Right lung (tissue), 10 donors: ENCODE measurements at places on chromosomes 3 and 15. TPM values are rescaled to one million over a fixed set of nuclear protein-coding genes. Genes with fewer than 3 reads are reported as not detected.
A peak's percentile ranks its signal among the peaks of the same experiment; 100 is the strongest.

Gene HCLS1
- polyA plus RNA-seq: 6.4 TPM

Gene ATP13A4
- 62.9 TPM for polyA plus RNA-seq

Gene TMEM158
- polyA plus RNA-seq: 3.4 TPM

Gene MST1R
- polyA plus RNA-seq: 6.2 TPM

Gene DTX3L
- polyA plus RNA-seq: 18.2 TPM

Gene IQSEC1
- polyA plus RNA-seq: 21.7 TPM

Gene KIF7
- polyA plus RNA-seq: 12.3 TPM

Gene TMEM108
- 55.5 TPM for polyA plus RNA-seq

- DNase-seq: no peak
These were observed 25.4 kb upstream of the TSEN2 start for GRCh38 chr3:12458901-12459300.

GRCh38 chr15:84570164-84570735, 30.6 kb upstream of the ZSCAN2 start:
- DNase-seq: peak; percentile 62

- DNase-seq: no peak
These were observed 8.5 kb downstream of the HTR3D start for GRCh38 chr3:184040010-184040409.

DNA sequence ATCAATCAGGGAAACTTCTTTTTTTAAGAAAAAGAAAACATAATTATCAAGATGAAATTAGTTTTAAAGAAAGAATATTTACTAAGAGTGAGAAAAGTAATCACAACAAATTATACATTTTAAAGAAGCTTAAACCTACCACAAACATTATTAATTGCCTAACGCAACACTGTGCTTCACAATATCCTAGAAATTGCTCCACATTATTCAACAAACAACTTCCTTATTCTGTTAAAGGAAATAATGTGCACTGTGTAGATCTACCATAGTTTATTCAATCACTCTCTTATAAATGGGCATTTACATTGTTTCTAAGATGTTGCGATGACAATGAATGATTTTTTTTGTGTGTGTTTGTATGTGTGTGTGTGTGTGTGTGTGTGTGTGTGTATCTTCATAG, 525.9 kb upstream of the KCNMB2 start:
- DNase-seq: no peak

GRCh38 chr15:27846722-27847395, 252.3 kb downstream of the OCA2 start:
- no peak for DNase-seq

- no peak for DNase-seq
These were observed 44.8 kb upstream of the GNB5 start for GRCh38 chr15:52236013-52236412.

DNA sequence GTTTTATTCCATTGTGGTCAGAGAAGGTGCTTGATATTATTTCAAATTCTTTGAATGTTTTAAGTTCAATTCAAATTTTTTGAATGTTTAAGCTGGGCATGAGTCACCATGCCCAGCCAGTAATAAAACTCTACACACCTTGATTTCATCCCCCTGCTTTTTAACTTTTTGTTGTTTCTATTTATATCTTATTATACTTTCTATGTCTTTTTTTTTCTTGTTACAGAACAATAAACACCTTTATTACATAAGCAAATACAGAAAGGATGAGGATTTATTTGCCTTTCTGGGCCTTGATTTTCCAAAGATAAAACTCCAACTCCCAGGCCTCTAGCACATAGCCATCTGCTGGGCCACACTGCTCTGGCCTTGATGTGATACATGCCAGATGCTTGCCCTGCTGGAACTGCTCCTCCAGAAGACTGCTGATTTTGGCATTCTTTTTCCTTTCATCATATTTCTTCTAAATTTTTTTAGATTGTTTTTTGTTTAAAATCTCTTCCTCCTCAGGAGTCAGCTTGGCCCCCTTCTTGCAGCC, 14.0 kb downstream of the DNAH12 start:
- no peak for DNase-seq

- no peak for DNase-seq
These were observed 58.2 kb upstream of the NR2C2 start for GRCh38 chr3:14889205-14889604.

GRCh38 chr3:50190936-50191660, at the start of gene GNAT1:
GNAT1 (plus strand) TSS chr3:50191610; CDS start chr3:50191726, 116 bp downstream.
- DNase-seq: no peak

DNA sequence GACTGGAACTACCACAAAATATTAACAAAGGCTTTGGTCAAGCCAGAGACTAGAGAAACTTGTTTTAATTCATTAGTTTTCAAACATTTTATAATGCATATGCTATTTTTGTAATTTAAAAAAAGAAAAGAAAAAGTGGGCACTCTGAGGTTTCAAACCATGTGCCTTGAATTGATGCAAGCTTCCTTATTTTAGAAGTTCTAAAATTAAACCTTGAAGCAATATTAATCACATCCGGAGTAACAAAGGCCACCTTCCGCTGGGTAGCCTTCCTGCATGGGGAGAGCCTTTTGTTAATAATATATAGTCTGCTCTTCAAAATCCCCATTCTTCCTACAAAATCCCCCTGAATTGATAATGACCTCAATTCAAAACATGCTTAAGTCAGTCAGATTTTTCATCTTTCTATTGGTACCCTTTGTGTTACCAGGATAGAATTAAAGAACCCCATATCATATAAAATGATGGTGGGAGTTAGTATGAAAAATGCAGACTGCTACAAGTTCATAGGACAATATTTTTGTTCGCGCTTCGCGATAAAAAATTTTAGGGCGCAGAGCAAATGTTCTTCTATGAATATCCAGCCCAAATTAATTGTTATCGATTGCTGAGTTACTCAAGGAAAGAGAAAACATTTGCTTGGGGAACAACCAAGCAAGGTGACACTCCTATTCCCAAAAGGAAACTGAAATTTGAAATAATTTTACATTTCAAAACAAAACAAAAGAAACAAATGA, 30.6 kb downstream of the LDHAL6B start:
- DNase-seq: no peak

- DNase-seq: no peak
These were observed 17.4 kb downstream of the SLC6A1 start for GRCh38 chr3:11009898-11010297.

DNA sequence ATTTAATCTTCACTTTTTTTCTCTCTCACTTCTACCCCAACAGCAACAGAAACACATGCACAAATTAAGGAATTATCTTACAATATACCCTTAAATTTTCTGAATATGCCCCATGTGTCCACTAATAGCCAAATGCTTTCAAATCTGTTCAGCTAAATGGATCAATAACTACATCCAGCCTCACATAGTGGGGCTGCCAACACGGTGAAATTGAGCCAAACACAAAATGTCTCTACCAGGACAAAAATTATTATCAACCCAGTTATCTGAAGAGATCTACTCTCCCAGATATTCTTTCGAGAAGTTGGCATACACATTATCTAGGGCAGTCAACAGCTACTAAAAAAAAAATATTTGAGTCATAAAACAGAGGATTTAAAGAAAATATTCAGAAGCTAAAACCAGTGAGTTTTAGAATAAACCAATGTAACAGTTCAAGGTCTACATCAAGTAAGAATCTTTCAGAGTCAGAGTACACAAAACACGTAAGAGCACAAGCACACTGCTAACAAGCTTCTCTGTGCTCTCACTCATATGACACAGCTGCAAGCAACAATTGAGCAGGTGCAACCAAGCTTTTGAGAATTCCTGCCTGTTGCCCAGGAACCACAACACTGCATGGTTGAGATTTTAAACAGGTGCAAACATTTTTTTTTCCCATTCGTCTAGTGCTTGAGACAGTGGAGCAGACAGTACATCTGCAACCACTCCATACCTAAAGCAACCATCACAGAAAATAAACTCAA, 247.7 kb downstream of the ZBTB20 start:
- DNase-seq: no peak

DNA sequence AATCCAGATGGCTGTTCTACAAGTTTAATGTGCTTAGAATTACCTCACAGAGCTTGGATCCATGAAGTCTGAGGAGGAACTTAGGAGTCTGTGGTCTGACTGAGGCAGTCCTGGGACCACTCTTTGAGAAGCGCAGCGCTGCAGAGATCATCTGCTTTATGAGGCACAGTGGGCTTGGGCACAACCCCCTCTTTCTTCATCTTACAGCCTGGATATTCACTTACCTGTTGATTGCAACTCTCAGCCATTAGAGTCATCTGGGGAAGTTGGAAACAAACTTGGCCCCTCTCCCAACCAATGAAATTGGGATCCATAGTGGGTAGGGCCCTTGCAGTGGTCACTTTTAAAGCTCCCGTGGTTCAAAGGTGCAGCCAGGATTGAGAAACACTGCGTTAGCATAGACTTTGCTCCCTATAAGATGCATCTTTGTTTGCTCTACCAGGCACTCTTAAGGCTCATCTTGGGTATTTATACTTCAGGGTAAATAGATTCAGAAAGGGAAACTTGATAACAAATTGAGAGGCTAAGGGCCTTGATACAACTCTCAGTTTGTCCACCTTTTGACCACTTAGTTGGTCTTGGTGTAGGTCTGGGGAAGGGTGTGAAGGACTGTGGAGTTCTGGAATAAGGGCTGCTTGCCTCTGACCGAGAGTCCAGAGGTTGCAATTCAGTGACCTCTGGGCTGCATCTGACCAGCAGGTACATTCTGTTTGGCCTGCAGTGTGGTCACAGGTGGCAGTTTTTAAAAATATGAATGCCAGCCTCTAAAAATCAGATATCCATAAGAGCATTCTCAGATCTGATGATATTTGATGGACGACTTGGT, 22.8 kb downstream of the FEM1B start:
- DNase-seq: no peak

- DNase-seq: no peak
These were observed 218.8 kb downstream of the TBL1XR1 start for GRCh38 chr3:176978441-176978840.

- no peak for DNase-seq
These were observed 17.1 kb downstream of the HEXA start for GRCh38 chr15:72358650-72359171.

DNA sequence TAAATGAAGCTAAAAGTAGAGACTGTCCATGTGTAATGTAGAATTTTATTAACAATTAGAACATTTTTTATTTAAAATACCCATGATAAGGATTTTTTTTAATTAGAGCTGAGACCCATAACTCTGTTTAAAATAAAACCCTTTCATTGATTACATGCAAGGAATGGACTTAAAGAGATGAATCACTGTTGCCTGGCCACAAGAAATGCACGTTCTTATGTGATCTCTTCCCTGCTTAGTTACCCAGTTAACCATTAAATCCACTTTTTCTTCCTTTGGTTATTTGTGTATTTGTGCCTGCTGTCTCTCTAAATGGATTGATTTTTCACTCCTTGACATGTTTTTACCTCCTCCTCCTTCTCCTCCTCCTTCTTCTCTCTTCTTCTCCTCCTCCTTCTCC, 83.3 kb upstream of the SLITRK3 start:
- DNase-seq: no peak

GRCh38 chr3:115922681-115923347, 299.5 kb downstream of the GAP43 start:
- no peak for DNase-seq
